ENCODE measurements at places on chromosomes 7 and 10.
A peak's percentile ranks its signal among the peaks of the same experiment; 100 is the strongest.

DNA sequence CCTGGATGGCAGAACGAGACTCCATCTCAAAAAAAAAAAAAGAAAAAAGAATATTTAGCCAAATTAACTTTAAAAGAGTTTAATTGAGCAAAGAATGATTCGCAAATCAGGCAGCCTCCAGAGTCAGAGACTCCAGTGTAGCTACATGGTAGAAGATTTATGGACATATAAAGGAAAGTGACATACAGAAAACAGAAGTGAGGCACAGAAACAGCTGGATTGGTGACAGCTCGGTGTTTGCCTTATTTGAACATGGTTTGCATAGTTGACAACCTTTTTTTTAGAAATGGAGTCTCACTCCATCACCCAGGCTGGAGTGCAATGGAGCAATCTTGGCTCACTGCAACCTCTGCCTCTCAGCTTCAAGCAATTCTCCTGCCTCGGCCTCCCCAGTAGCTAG, 35.2 kb upstream of the TNS3 start:
- no peak for DNase-seq

- no peak for DNase-seq
Observed at GRCh38 chr7:44607141-44608068, 978 bp downstream of the OGDH start.

- no peak for DNase-seq
Observed at GRCh38 chr10:97870990-97871389, 21.3 kb downstream of the GOLGA7B start.

DNA sequence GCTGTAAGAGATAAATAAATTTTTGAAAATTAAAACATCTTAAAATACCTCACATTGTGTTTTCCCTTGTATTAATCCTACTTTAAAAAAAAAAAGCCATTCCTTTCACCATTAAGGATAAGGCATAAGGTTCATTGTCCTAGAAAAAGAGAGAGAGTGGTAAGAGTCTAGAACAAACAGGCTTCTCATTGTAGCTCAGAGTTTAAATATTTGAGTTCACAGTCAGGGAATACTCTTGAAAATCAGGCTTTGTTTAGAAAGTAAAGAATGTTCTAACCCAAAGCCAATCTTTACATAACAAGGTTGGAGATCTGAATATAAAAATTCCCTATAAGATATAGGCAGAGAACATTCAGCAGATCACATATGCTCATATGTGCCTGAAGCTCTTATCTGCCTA, 40.2 kb upstream of the TES start:
- DNase-seq = no peak

GRCh38 chr7:27148756-27149641, 1.4 kb upstream of the HOXA6 start:
- DNase-seq = no peak

- DNase-seq = peak; percentile 76
Observed at GRCh38 chr7:1707756-1708595, 37.9 kb downstream of the ELFN1 start.

DNA sequence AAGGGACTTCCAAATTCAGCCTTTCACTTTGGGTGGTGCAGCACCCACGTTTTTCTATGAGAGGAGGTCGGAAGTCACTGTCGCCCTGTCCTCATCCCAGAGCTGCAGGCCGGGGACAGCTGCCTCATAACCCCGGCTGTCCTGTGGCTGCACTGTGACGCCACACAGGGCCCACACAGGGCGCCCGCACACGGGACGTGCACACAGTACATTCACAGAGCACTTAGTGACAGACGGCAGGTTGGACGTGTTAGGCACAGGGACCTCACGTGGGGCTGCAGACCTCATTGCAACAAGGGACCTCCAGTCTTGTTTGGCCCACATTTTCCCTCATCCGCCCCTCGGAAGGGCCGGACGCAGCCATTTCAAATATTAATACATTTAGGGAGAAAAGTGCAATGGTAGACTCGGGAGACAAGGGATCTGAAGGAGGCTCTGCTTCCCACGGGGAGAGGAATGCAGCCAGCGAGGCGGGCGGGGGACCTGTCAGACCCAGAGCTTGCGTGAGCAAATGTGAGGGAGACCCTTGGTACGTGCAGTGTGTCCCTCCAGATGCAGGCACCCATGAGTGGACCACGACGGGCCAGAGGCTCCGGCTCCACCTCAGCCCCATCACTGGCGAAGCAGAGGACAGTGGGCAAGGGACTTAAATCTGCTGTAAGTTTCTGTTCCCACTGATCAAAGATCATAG, 86.7 kb downstream of the VOPP1 start:
- no peak for DNase-seq

DNA sequence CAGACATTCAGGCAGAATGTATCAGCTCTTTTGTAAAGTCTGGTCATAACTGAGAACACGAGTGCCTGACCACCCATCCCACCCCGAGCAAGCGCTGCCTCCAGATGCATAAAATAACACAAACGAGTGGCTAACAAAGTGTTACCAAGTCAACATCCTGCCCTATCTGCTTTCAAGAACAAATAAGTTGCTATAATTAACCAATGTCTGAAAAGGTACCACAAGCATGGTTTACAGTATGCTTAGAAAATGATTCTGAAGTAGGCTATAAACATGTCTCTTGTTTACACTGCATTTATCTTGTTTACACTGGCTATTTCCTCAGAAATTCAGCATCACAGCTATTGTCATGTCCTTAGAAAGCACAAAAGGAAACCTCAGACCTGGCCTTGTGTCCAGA, 49.5 kb downstream of the PIK3AP1 start:
- DNase-seq = peak; percentile 84

GRCh38 chr7:66558201-66558641, 70.5 kb upstream of the KCTD7 start:
- DNase-seq = no peak

GRCh38 chr7:105808703-105809590, 67.5 kb downstream of the ATXN7L1 start:
- no peak for DNase-seq

- no peak for DNase-seq
Observed at GRCh38 chr10:114017873-114018272, 25.8 kb upstream of the ADRB1 start.

GRCh38 chr10:88045096-88045495, 181.7 kb downstream of the PTEN start:
- no peak for DNase-seq

DNA sequence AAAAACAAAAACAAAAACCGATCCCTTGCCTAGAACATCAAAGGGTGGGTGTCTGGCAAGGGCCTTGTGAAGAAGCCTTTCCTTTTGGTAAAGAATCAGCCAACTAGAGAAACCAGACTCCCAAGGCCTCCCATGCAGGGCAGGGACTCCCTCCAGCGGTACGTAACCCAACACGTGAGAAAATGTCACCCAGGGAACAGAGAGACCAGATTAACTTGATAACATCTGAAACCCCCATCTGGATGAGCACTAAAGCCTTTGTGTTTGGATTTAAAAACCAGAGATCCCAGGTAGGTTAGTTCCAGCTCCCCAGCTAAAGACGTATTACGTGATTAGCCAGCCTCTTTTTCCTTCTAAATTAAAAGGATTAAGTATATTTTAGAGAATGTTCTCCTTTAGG, 3.0 kb upstream of the HABP2 start:
- DNase-seq = no peak

GRCh38 chr7:16347066-16347826, 74.1 kb downstream of the CRPPA start:
- DNase-seq = no peak

DNA sequence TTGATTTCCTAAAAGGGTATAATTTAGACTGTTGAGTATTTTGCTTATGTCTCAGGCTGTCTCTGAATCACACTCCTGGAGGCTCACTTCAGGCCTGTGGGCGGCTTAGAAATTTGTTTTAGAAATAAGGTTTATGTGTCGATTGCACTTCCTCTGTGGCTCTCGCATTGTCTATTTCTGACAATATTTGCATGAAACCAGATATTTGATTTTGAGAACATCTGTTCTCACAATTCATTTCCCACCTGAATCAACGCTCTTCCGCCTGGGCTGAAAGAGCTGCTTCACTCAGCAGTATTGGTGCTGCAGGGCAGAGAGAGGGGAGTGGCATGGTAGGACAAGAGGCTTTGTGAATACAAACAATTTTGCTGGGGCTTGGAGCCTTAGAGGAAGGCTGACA, 262.0 kb downstream of the ADRA2A start:
- DNase-seq = no peak

DNA sequence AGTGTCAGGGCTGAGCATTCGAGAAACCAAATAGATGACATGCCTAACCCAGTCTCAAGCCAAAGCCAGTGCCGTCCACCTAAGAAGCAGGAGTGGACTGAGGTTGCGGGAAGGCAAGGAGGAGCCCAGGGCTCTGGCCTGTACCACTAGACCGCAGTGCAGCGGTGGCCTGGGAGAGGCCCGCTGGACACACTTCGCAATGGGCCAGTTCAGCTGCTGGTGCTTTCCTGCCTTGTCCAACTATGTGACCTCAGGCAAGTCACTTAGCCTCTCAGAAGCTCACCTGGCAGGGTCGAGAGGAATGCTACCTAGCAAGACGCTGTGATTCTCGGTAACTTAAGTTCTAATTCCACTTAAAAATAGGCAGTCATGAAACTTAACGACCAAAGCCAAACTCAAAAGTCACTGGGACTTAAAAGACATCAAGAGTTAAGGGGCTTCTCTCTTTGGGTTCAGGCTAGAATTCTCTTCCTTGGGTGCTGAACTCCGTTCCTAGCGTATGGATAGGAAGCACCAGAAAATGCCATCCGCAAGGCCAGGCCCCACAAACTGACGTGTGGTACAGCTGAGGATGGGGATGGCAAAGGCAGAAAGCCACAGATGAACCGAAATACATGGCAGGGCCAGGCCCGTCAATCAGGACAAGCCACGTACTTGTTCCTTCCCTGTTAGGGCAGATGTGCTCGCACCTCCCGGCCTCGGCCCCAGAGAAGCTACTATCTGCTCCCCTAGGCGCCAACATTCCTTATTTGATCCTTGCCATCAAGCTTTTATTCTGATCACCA, 34.2 kb downstream of the CTBP2 start:
- DNase-seq = no peak

Measured in NCI-H1417 treated with DMSO at 0.1 percent for 48 hours (cell line).